Trophoblast cell (in vitro differentiated cells and primary cell): ENCODE measurements at places on chromosomes 11 and 22.
A peak's percentile ranks its signal among the peaks of the same experiment; 100 is the strongest.

DNA sequence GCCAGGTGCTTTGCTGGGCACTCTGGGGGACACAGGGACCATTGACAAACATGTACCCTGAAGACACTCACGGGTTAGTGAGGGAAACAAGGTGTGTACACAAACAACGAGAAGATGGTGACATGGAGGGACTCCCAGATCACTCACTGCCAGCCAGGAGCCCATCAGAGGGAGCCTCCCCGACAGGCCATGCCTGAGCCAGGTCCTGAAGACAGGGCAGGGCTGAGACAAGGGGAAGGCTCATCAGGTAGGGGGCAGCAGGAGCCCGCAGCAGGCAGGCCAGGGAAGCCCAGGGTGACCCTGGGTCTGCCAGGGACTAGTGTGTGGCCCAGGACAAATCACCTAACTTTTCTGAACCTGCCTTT lies 127.9 kb downstream of the BUD13 start:
- H3K27me3 ChIP-seq: no peaks in the 10 kb centered on the region
- H3K4me3 ChIP-seq: no peak overlapping the region
- no peak overlapping the region for H3K27ac ChIP-seq
- no peak for DNase-seq
- H3K4me1 ChIP-seq: no peaks in the 10 kb centered on the region
- no peaks in the 10 kb centered on the region for H3K36me3 ChIP-seq

GRCh38 chr11:114192841-114193389 lies 103.3 kb upstream of the NNMT start:
- no peak for DNase-seq
- no peak overlapping the region for H3K27ac ChIP-seq
- no peaks in the 10 kb centered on the region for H3K36me3 ChIP-seq
- H3K27me3 ChIP-seq: no peaks in the 10 kb centered on the region
- H3K4me1 ChIP-seq: peaks cover 8% of the 10 kb centered on the region
- no peak overlapping the region for H3K4me3 ChIP-seq

DNA sequence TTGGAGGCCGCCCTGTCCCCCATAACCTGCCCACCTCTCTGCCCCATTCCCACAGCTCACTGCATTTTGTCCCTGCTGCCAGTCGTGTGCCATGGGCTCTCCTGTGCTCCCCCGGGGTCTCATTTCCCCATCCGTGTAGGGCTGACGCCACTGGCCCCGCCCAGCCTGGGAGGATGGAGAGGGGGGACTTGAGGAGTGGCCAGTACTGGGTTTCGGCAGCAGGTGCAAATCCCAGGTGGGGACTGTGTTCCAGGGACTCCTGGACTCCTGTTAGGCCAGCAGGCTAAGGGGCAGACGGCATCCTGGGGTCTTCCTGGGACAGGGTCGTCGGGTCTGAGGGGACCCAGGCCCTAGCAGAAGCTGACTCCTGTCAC lies 1.2 kb upstream of the MYO7A start:
- peaks cover 10% of the 10 kb centered on the region for H3K4me1 ChIP-seq
- DNase-seq: no peak
- H3K27me3 ChIP-seq: no peaks in the 10 kb centered on the region
- H3K36me3 ChIP-seq: no peaks in the 10 kb centered on the region
- no peak overlapping the region for H3K4me3 ChIP-seq

DNA sequence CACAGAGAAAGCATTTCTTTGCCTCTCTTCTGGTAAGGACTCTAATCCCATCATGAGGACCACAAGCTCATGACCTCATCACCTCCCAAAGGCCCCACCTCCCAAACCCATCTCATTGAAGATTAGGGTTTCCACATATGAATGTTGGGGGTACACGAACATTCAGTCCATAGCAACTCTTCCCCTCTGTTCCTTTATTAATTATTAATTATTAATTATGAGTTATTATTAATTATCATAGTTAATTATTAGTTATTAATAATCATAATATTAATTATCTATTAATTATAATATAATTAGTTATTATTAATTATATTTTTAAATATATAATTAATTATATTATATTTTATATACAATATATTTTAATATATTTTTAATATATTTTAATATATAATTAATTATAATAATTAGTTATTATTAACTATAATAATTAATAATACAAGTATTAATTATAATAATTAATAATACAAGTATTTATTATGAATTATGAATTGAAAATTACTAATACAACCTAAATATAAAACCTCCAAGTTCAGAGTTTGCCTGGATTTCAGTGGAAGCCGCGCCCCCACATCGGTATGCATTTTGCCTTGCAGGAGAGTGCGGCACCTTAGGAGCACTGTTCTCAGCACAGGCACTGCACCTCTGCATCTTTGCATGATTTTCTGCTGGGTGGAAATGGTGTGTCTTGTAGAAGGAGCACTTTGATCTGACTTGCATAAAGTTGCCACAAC lies 128.0 kb upstream of the FGF3 start:
- H3K4me1 ChIP-seq: no peaks in the 10 kb centered on the region
- no peak overlapping the region for H3K4me3 ChIP-seq
- H3K36me3 ChIP-seq: no peaks in the 10 kb centered on the region
- H3K27me3 ChIP-seq: no peaks in the 10 kb centered on the region
- no peak for DNase-seq

DNA sequence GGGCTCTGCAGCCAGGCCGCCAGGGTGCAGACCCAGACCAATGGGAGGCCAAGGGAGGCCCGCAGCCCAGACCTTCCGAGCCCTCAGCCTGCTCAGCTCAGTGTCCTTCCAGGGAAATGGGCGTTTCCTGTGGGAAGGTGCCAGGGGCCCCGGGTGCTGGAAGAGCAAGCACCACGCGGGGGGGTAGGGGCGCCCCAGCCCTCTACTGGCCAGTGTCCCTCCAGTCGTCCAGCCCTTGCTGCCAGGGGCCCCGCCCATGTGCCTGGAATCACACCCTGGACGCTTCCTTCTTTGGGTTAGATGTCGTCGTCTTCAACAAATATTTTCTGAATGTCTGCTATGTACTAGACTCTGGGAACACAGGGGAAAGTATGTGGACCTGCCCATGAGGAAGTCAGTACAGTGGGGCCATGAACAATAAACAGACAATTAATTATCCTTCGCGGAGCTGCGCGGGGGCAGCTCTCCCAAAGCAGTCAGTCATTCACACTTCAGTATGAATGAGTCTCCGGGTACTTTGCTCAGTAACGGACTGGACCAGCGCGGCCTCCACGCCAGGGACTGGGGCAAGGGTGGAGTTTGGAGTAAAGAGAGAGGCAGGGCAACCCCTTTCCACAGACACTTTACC lies 60.2 kb downstream of the CDKN1C start:
- H3K27ac ChIP-seq: peak overlapping the region; percentile 99
- no peaks in the 10 kb centered on the region for H3K36me3 ChIP-seq
- peak; percentile 79 for DNase-seq
- H3K4me1 ChIP-seq: peaks cover 23% of the 10 kb centered on the region

- peak; percentile 90 for DNase-seq
- no peaks in the 10 kb centered on the region for H3K36me3 ChIP-seq
- no peaks in the 10 kb centered on the region for H3K27me3 ChIP-seq
- H3K4me1 ChIP-seq: no peaks in the 10 kb centered on the region
Observed at GRCh38 chr11:71977743-71978418, 20.8 kb upstream of the IL18BP start.

DNA sequence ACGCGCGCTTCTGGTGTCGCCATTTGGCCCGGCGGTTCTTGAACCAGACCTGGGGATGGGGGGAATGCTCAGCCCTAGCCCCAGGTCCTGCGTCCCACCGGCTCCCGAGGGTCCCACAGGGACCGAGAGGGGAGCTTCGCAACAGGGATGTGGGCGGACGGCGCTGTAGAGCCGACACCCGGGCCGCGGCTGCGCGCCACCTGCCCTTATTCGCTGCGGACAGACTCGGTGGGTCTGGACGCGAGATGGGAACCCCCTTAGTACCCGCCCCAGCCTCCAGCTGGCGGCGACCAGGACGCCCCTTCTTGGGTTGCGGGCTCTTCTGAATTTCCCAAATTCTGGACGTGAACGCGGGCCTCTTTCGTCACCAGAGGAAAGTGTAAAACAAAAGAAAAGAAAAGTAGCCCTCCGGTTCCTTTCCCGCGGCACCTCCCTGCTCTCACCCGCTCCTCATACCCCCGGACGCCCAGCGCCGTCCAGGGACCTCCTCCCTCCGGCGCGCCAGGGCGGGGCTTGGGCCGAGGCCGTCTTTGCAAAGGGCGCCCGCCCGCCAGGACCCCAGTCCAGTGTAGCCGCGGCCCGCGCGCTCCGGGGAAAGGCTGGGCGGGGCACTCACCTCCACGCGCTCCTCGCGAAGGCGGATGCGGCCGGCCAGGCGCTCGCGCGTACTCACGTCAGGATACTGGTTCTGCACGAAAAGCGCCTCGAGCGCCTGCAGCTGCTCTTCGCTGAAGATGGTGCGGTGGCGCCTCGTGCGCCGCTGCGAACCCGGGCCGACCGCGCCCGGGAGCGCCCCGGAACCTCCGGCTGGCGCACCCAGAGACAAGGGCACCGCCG lies 827 bp downstream of the GSC2 start:
- peak; percentile 40 for DNase-seq
- H3K4me1 ChIP-seq: peaks cover 5% of the 10 kb centered on the region
- H3K4me3 ChIP-seq: no peak overlapping the region
- peaks cover 62% of the 10 kb centered on the region for H3K27me3 ChIP-seq
- no peaks in the 10 kb centered on the region for H3K36me3 ChIP-seq
- H3K27ac ChIP-seq: no peak overlapping the region

DNA sequence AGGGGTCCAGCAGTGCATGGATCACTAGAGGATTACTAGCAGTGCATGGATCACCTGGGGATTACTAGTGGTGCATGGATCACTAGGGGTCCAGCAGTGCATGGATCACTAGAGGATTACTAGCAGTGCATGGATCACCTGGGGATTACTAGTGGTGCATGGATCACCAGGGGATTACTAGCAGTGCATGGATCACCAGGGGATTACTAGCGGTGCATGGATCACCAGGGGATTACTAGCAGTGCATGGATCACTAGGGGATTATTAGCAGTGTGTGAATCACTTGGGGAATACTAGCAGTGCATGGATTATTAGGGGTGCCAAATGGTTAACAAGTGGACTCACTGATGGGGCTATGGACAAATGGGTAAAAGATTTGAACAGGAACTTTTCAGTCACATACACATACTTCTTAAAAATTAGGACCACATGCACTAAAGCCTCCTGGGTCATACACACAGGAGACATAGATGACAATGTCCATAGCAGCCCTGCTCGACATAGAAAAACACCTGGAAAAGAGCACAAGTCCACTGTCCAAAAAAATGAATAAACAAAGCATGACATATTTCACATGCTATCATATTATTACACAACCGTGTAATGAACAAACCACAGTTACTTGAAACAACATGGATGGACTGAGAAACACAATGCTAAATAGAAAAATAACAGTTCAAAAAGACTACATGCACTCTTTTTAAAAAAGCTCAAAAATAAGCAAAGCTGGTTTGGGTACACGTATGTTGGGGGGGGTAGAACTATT lies 109.8 kb downstream of the CD44 start:
- no peaks in the 10 kb centered on the region for H3K27me3 ChIP-seq
- no peak for DNase-seq
- H3K36me3 ChIP-seq: no peaks in the 10 kb centered on the region
- H3K4me1 ChIP-seq: no peaks in the 10 kb centered on the region
- H3K27ac ChIP-seq: no peak overlapping the region
